Naive thymus-derived CD4-positive, alpha-beta T cell (primary cell): ENCODE measurements at places on chromosomes 12 and 14.

DNA sequence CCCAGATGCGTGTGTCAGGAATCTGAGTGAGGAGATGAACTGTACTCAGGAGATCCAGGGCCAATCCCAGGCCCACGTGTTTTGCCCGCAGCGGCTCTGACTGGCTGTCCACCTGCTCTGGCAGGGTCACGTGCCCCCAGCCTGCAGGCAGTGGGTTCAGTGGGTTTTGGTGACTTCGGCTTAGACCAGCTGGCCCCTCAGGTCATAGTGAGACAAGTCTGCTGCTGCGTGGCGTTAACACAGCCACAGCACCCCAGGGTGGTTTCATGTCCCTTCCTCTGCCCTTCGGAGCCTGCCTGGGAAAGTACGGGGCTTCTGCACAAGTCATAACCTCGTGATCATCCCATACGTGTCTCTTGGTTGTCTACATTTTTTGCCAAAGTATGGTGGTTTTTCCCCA is 2.6 kb downstream of the FBRSL1 start:
- DNase-seq = no peak
- no peaks in the 10 kb centered on the region for H3K27me3 ChIP-seq
- no peaks in the 10 kb centered on the region for H3K36me3 ChIP-seq
- H3K4me3 ChIP-seq = peak overlapping the region; percentile 77
- peak overlapping the region; percentile 76 for H3K27ac ChIP-seq

DNA sequence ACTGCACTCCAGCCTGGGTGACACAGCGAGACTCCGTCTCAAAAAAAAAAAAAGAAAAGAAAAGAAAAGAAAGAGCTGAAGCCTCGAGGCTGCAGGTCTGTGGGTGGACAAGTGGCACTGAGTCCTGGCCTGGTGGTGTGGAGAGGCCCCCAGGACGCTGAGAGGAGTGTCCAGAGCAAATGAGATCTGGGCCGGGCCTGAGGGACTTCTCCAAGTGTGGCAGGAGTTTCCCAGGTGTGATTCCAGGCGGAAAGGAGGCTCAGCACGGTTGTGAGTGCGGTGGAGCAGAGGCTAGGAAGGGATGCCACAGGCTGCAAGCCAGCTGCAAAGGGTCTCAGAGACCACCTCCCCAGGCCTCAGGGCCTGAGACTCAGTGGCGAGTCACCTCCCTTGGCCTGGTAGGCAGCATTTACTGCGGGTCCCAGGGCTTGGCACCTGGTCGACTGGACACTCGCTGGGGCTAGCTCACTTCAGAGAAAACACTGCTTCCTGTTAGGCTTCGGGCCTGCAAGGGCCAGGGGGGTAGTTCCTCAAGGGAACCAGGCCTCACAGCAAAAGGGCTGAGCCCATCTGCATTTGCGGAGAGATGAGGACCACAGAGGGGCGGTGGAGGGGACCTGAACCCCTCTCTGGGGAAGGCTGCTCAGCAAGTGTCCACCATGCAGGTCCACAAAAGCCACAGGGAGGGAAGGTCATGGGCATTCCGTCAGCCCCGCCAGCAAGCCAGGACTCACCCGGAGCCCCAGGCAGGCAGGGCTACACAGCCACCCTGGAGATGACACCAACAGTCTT is 11.7 kb downstream of the TTC7B start:
- H3K27me3 ChIP-seq = no peaks in the 10 kb centered on the region
- no peaks in the 10 kb centered on the region for H3K4me1 ChIP-seq
- H3K36me3 ChIP-seq = no peaks in the 10 kb centered on the region
- DNase-seq = no peak
- no peak overlapping the region for H3K27ac ChIP-seq

DNA sequence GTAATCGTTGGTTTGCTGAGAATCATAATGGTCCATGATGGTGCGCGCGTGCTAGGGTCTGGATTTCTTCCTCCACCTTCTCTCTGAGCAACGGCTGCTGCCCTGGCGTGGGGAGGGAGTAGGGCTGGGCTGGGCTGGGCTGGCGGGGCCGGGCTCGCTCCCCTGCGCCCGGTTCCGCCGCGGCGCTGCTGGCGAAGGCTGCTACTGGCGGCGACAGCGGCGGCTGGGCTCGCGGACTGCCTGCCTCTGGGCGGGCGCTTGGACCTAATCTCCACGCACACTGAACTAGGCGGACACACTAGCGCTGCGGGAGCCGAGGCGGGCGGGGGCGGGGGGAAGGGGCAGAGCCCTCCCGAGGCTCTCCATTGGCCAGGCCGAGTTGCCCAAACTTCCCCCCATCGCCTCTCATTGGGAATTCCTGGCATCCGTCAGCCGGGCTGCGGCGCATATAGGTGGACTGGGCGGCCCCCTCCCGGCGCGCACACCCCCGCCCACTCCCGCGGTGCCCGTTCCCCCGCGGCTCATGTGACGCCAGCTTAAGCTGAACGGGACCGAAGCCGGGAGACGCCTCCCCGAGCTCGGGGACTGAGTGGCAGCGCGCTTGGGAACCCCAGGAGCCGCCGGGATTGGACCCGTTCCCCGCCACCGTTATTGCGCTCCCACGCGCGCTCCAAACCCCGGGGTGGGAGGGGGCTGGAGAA is at the start of gene ACTN1:
ACTN1 (minus strand) TSS at position 282 of the 701 bp plus-strand sequence; CDS start at position 36, 246 bp downstream.
- H3K36me3 ChIP-seq = no peaks in the 10 kb centered on the region
- peaks cover 5% of the 10 kb centered on the region for H3K4me1 ChIP-seq
- no peaks in the 10 kb centered on the region for H3K27me3 ChIP-seq
- DNase-seq = peak; percentile 72

- no peak overlapping the region for H3K4me3 ChIP-seq
- no peak overlapping the region for H3K27ac ChIP-seq
- no peak for DNase-seq
Measured at GRCh38 chr14:39181026-39181692, 6.1 kb downstream of the PNN start.

DNA sequence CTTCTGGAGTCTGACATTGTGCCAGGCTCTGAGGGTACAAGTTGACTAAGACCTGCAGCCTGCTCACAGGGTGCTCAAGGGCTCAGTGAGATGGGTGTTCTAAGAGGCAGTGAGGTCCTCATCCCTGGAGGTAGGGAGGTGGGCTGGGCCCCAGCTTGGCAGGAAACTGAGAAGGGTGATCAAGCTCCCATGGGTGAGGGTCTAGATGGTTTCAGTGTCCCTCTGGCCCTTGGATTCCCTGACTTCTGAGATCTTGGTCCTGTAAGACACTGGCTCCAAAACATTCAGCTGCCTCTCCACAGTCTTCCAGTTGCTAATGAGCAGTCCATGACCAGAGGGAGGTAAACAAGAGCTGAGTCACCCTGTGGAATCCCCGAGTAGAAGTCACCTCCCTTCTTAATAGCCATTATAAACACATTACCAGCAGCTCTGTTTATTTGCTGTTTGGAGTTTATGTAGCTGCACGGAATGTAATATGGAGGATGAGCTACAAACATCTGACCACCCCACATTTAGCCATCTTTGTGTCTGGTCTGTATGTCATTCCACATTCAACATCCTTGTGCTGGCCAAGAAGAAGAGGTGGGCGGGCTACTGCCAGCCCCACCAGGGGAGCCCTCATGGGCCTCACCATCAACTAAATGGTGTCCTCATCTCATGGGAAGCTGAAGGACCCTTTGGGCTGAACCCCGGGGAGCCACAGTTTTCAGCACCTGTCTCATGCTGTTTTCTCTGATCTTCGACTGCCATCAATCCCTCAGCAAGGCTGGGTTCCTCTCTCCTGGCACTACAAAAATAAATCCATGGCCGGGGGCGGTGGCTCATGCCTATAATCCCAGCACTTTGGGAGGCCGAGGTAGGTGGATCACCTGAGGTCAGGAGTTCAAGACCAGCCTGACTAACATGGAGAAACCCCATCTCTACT is 37.2 kb upstream of the BDKRB2 start:
- H3K4me3 ChIP-seq = no peak overlapping the region
- DNase-seq = no peak
- H3K27me3 ChIP-seq = no peaks in the 10 kb centered on the region
- H3K27ac ChIP-seq = no peak overlapping the region
- no peaks in the 10 kb centered on the region for H3K36me3 ChIP-seq

- DNase-seq = no peak
- H3K4me1 ChIP-seq = no peaks in the 10 kb centered on the region
- H3K27me3 ChIP-seq = no peaks in the 10 kb centered on the region
- H3K36me3 ChIP-seq = peaks cover under 1% of the 10 kb centered on the region
- H3K27ac ChIP-seq = no peak overlapping the region
Measured at GRCh38 chr12:54257332-54257731, 22.6 kb downstream of the CBX5 start.

GRCh38 chr14:105883066-105884005 is 357.0 kb downstream of the TMEM121 start:
- H3K4me1 ChIP-seq = no peaks in the 10 kb centered on the region
- no peaks in the 10 kb centered on the region for H3K27me3 ChIP-seq
- no peak for DNase-seq
- no peaks in the 10 kb centered on the region for H3K36me3 ChIP-seq

- no peaks in the 10 kb centered on the region for H3K27me3 ChIP-seq
- no peak overlapping the region for H3K27ac ChIP-seq
- no peaks in the 10 kb centered on the region for H3K36me3 ChIP-seq
- no peak overlapping the region for H3K4me3 ChIP-seq
Measured at GRCh38 chr12:58361056-58361455, 419.7 kb downstream of the ATP23 start.

DNA sequence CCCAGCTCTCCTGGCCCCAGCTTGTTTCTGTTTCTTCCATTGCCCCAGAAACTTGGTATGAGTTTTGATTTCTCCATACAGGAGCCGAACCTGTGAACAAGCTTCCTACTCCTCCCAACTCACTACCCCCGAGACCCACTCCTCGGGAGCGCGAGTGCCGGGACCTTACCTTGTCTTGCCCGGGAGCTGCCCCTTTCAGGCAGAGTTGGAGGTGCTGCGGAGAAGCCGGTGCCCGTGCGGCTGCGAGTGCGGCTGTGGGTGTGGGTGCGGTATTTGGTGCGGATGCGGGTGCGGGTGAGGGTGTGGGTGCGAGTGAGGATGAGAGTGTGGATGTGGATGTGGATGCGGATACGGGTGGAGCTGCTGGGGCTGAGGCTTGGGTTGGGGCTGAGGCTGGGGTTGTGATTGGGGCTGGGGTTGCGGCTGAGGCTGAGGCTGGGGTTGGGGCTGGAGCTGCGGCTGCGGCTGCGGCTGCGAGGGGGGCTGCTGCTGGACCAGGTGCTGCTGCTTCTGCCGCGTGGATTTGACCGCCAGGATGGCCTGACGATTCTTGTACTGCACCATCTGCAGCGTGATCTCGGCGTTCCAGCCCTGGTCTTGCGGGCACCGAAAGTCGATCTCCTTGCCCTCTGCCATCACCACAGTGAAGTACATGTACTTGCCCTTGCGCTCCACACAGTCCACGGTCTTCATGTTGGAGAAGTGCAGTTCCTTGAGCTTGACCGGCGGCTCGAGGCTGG is 1.1 kb downstream of the PHLDA1 start:
- peak overlapping the region; percentile 74 for H3K27ac ChIP-seq
- H3K4me1 ChIP-seq = peaks cover 5% of the 10 kb centered on the region
- no peaks in the 10 kb centered on the region for H3K27me3 ChIP-seq
- H3K36me3 ChIP-seq = no peaks in the 10 kb centered on the region
- peak overlapping the region; percentile 76 for H3K4me3 ChIP-seq

DNA sequence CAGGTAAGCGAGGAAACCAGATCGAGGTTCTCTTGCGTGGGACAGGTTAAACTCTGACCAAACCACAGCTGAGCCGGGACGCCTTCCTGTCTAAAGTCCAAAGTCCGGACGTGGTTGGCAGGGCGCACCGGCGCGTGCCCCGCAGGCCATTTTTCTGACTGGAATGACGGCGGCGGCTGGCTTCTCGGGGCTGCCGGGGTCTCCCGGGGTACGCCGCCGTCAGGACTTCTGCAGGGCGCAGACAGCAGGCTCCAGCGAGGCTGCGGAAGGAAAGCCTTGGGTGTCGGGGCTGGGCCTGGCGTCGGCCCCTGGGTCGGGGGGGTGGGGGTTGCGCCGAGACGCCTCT is 32.8 kb downstream of the MIA2 start:
- H3K27ac ChIP-seq = peak overlapping the region; percentile 94
- no peaks in the 10 kb centered on the region for H3K27me3 ChIP-seq
- H3K36me3 ChIP-seq = no peaks in the 10 kb centered on the region
- peak overlapping the region; percentile 86 for H3K4me3 ChIP-seq

DNA sequence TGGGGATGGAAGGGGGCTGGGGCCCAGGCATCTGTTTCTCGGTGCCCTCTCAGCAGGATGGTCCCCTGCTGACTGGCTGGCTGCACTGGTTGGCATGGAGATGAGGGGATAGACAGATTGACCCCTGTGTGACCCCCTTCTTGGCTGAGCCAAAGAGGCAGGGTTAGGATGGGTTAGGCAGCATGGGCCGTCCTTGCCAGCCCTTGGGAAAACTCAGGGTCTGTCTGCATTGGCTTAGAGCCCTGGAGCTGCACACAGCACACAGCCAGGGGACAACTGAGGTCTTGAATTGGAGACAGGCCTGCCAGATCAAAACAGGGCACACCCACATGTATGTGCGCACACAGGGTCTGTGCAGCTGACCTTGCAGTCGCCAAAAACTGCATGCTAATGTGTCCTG is 11.2 kb upstream of the LRP1-AS start:
- no peaks in the 10 kb centered on the region for H3K36me3 ChIP-seq
- no peak overlapping the region for H3K4me3 ChIP-seq
- H3K27ac ChIP-seq = no peak overlapping the region
- H3K27me3 ChIP-seq = no peaks in the 10 kb centered on the region
- no peaks in the 10 kb centered on the region for H3K4me1 ChIP-seq

- H3K27ac ChIP-seq = peak overlapping the region; percentile 70
- H3K27me3 ChIP-seq = no peaks in the 10 kb centered on the region
- peaks cover 23% of the 10 kb centered on the region for H3K4me1 ChIP-seq
- no peaks in the 10 kb centered on the region for H3K36me3 ChIP-seq
- no peak for DNase-seq
Measured at GRCh38 chr12:56522411-56523193, 982 bp downstream of the RBMS2 start.

DNA sequence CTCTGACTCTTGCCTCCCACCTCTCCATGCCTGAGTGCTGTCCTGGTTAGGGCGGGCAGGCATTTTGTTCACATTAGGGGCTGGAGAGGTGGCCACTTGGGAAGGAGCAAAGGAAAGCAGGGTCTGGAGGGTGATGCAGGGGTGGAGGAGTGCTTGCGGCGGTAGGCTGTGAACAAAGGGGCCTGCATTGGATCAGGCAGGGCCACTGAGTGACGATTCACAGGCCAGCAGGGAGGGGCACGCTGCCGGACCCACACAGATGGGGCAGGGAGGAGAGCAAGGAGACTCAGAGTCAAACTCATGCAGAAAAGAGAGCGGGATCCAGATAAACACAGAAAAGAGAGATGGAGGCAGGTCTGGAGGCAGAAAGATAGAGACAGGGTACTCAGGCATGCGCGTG is 58.4 kb upstream of the TBX3 start:
- H3K4me3 ChIP-seq = no peak overlapping the region
- no peaks in the 10 kb centered on the region for H3K27me3 ChIP-seq
- no peak for DNase-seq
- no peaks in the 10 kb centered on the region for H3K36me3 ChIP-seq

- H3K36me3 ChIP-seq = no peaks in the 10 kb centered on the region
- DNase-seq = no peak
- H3K27me3 ChIP-seq = no peaks in the 10 kb centered on the region
- H3K4me1 ChIP-seq = no peaks in the 10 kb centered on the region
- H3K4me3 ChIP-seq = no peak overlapping the region
Measured at GRCh38 chr12:24229031-24229700, 279.7 kb upstream of the SOX5 start.

GRCh38 chr14:22836301-22837113 is at the start of gene MMP14:
MMP14 (plus strand) TSS chr14:22836585; CDS start chr14:22836818, 233 bp downstream.
- no peak for DNase-seq
- no peaks in the 10 kb centered on the region for H3K27me3 ChIP-seq
- peak within 1 kb of the TSS; percentile 26 for H3K27ac ChIP-seq
- H3K36me3 ChIP-seq = peaks cover 29% of the 10 kb centered on the region
- H3K4me3 ChIP-seq = peak within 1 kb of the TSS; percentile 56

GRCh38 chr12:6039894-6040601 is 84.4 kb downstream of the VWF start:
- H3K27ac ChIP-seq = no peak overlapping the region
- no peaks in the 10 kb centered on the region for H3K36me3 ChIP-seq
- H3K4me3 ChIP-seq = no peak overlapping the region
- no peaks in the 10 kb centered on the region for H3K27me3 ChIP-seq
